ENCODE measurements at places on chromosomes 4 and X.
A peak's percentile ranks its signal among the peaks of the same experiment; 100 is the strongest.

DNA sequence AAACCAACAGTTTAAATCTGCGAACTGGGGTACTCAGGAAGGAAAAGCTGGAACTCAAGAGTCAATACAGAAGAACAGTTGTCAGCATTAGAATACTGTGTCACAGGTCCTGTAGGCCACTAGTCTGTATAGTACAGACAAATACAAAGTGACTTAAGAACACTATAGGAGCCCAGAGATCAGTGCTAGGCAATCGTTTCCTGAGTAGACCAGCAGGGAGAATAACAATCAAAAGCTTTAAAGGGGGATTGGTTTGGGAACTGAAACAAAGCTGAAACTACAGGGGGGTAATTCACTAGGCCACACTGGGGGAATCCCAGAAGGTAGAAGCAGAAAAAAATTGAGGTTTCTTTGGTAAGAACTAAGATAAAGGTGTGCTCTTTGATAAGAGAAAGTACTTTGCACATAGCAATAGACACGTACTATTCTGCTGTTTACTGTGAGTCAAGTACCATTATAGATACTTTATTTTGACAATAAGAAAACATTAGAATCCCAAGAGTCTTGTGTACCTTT lies 339.7 kb downstream of the PCDH19 start:
- DNase-seq, result no peak

GRCh38 chr4:29243851-29244250 lies 1476.3 kb upstream of the PCDH7 start:
- no peak for DNase-seq

DNA sequence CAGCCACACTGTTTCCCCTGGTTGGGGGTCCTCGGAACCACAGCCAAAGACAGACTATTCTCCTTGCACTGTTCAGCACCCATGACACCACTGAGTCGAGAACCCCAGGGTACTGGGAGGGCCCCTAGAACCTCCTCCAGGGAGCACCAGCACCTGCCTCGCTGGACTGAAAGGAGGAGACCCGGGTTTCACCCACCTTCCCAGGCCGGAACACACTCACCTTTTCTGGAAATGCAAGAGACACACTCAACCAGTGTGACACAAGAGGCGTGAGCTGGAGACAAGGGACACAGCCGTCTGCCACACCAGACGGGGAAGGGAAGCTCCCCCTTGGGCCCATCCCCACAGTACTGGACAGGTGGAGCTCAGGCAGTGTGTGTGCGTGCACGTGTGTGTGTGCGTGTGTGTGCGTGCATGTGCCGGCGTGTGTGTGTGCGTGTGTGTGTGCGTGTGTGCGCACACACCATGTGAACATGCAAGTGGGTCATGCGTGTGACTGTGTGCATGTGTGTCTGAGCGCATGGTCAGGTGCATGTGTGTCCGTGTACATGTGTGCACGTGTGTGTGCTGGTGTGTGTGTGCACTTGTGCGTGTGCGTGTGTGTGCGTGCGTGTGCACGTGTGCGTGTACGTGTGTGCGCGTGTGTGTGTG lies 128.8 kb upstream of the NKX1-1 start:
- DNase-seq, result no peak

- DNase-seq, result no peak
Measured at GRCh38 chr4:62359441-62360155, 1159.5 kb downstream of the ADGRL3 start.

DNA sequence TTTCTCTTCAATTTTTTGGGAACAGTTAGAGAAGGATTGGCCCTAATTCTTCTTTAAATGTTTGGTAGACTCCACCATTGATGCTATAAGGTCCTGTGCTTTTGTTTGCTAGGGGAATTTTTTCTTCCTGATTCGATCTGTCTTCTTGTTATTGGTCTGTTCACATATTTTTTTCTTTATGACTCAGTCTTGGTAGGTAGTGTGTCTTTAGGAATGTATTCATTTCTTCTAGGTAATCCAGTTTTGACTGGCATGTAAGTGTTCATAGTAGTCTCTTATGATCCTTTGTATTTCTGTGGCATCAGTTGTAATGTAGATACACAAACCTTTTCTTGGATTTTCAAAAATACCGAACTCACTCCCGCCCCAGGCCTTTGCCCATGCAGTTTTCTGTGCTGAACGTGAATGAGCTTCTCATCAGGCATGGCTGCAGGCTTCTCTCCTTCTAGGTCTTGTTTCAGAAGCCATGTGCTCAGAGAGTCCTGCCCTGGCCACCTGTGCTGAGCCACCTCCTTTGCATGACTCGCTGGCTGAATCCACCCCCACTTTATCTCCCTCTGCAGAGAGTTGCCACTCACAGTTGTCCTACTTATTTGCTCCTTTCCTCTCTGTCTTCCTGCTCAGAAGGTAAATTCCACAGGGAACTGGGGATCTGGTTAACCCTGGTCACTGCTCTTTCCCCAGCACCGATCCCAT lies 67.0 kb downstream of the STK32B start:
- no peak for DNase-seq

- DNase-seq, result no peak
Measured at GRCh38 chrX:138708268-138708667, 3.2 kb downstream of the FGF13 start.

DNA sequence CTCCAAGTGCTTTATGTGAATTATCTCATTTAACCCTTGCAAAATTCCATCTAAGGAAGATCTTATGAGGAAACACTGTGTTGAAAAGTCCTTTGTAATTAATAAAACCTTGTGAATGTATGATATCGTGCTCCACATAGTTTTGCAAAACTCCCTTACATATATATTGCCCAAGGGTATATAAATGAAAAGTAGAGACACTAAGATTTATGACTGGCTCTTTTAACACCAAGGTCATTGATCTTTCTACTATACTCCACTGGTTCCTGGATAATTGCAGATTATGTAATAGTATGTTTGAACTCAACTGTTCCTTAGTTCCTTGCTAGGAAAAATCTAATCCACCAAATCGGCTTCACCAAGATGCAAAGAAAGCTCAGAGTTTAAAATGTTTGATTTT lies 48.0 kb upstream of the TMEM33 start:
- DNase-seq, result no peak

GRCh38 chr4:110347805-110348204 lies 128.2 kb upstream of the ENPEP start:
- DNase-seq, result no peak

DNA sequence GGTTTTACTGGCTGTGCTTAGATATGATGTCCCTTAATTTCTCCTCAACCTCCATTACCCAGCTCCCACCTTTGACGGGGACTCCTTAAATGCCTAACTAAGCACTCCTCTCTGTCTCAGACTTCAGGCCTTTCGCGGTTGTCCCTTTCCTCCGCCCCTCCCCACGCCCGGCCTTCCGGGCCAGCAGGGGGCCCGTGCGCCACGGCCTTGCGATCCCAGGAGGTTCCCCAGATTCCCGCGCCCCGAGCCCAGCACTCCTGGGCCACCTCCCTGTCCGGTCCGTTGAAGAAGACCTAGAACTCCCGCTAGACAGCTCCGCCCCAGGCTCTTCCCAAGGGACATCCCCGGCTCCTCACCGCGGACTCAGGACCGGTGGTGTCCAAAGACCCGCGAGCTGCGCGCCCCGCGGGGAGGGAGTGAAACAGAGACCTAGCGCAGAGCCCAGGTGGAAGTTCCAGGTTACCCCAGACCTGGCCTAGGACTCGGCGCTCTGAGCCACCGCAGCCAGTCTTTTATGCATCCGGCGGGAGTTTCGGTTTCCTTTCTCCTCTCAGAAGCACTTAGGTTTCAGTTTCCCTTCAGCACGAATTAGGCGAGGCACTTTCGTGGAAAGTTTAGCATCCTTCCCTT lies at the start of gene DDX60:
TSS of gene DDX60 (minus strand) at position 487 of the 630 bp plus-strand sequence. CDS start 7,493 bp downstream, outside the sequence.
- DNase-seq, result peak; percentile 85

GRCh38 chrX:24398766-24399165 lies 38.3 kb downstream of the SUPT20HL1 start:
- no peak for DNase-seq

- DNase-seq, result no peak
Measured at GRCh38 chr4:188177997-188178675, 38.9 kb downstream of the TRIML1 start.

- DNase-seq, result no peak
Measured at GRCh38 chr4:184937745-184938144, 80.5 kb upstream of the HELT start.

- no peak for DNase-seq
Measured at GRCh38 chrX:37075892-37076595, 67.9 kb downstream of the FAM47C start.

DNA sequence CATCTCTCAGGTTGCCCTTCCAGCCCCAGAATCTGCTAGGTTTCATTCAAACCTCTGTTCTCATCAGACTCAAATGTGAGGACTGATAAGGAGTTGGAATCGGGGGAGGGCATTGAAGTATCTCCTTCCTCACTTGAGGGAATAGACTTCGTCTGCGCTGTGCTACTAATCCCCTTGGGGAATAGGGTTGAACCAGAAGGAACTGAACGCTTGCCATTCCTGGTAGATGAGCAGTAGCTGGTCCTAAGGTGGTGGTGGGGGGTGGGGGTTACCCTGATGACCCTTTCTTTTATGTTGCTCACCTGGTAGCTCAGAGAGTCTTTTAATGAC lies 692 bp upstream of the SLC9A7 start:
- no peak for DNase-seq

DNA sequence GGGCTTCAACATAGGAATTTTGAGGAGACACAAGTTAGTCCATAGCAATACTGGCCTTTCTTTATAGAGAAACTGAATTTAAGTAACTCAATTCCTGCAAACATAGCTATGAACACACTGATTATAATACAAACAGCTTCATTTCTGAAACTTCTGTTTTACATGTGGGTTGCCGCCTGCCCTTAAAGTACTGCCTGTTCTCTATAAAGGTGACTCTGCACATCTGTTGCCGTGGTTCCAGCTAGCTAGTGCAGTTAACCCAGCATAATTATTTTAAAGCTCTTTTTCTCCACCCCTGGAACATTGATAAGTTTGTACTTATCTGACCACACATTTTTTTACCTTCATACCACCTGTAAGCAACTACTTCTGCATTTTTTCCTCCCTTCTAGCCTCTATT lies 177.6 kb downstream of the NWD2 start:
- DNase-seq, result no peak

- no peak for DNase-seq
Measured at GRCh38 chr4:109722357-109722756, 7.5 kb downstream of the PLA2G12A start.

- no peak for DNase-seq
Measured at GRCh38 chr4:20091781-20092180, 159.9 kb upstream of the SLIT2 start.

DNA sequence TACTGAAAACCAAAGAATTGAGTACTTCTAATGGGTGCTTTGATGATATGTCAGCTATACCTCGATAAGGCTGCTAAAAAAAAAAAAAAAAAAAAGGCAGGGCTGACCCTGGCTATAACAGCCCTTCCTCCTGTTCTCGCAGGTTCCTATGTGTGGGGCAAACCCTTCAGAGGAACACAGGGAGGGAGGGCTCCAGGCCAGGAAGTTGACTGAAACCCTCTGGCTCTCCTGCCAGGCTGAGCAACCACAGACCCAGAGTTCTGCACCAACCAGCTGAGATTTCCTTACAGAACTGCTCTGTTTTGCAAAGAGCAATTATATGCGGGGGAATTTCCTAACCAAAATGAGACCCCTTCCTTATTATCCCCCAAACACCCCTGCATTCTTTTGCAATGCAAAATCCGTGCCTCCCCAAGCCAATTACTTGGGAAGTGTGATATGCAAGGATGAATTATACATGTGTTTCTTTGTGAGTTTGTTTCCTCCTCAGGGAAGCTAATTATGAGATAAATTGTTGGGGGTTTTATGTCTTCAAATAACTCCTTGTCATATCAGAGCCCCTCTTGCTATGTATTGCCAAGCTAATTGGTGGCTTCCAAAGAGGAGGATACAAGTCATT lies 45.6 kb downstream of the PDHA1 start:
- DNase-seq, result no peak

- DNase-seq, result no peak
Measured at GRCh38 chr4:7598939-7599790, 164.4 kb upstream of the PSAPL1 start.

- no peak for DNase-seq
Measured at GRCh38 chr4:179472164-179472563, 2029.9 kb upstream of the AGA start.

- peak; percentile 50 for DNase-seq
Measured at GRCh38 chrX:13646154-13646549, 6.8 kb upstream of the TCEANC start.

GRCh38 chr4:10384974-10385373 lies 72.3 kb downstream of the ZNF518B start:
- no peak for DNase-seq

DNA sequence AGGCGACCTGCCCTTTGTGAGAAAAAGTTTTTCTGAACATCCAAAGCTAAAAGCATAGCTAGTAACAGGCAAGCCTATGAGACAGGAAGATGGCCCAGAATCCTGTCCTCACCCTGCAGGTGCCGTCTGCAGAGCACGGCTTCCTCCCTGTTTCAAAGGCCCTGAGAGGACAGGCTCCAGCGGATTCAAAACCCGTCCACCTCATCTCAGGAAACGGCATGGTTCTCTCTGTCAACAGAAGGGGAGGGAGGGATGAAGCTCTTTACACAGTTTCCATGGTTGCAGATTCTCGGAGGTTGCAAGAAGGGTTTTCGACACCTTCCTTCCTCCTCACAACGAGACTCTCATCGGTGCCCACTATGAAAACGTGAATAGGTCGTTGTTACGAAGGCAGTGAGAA lies 8.3 kb downstream of the PPP2R3B start:
- no peak for DNase-seq

DNA sequence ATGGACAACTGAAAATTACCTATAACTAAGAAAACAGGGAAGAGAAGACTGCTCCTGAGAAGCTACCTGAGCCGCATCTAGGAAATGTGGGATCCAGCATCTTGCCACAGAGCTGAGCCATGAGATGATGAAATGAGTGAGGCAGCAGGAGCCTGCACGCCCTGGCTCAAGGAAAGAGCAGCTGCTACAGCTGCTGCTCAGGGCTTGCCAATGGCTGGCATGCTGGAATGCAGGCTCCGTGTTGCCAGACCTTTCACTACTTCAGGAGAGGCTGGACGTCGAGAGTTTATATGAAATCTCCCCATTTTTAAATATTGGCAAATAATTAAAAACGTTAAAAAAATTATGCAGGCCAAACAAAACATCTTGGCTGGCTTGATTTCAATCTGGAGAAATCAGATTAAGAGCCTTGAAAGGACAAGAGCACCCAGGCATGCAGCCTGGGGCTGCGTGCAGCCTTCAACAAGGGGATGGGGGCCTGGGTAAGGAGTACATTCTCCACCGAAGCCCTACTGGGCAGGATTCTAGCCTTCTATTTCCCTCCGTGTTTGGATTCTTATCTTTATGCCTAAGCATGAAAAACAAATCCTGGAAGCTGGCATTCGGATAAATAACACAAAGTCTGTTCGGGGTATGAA lies 227.6 kb downstream of the NR3C2 start:
- DNase-seq, result no peak

DNA sequence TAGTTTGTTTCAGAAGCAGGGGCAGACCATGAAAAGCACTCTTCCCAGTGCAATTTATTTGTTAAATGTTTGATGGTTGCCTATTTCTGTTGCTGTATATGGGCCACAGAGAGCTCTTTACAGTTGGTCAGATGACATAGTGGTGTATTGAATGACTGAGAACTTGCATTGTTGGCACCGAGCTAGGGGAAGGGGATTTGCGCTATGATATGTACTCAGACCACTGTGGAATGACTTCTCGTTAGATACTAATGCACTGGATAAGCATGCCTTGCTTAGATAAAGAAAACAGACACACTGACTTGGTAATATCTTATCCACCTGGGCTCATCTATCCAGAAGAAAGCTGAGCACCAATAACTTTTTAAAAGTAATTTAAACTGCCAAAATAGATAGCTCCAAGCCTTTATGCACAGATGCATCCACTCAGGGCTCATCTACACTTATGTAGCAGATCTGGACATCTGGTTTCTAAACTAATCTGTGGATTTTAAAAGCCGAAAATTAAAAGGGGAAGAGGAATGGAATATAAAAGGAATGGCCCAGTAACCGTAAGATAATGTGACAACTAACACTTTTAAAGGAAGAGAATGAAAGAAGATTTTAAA lies 132.7 kb downstream of the GATB start:
- no peak for DNase-seq
